ENCODE measurements at places on chromosomes 16 and 17. TPM values are rescaled to one million over a fixed set of nuclear protein-coding genes. Genes with fewer than 3 reads are reported as not detected.

- no peak for DNase-seq
Measured at GRCh38 chr16:180101-180675, at the start of gene HBQ1. TSS of gene HBQ1 (plus strand) at chr16:180459. CDS start at chr16:180487, 28 bp downstream.

The IGF2BP1 gene
- total RNA-seq: not detected

DNA sequence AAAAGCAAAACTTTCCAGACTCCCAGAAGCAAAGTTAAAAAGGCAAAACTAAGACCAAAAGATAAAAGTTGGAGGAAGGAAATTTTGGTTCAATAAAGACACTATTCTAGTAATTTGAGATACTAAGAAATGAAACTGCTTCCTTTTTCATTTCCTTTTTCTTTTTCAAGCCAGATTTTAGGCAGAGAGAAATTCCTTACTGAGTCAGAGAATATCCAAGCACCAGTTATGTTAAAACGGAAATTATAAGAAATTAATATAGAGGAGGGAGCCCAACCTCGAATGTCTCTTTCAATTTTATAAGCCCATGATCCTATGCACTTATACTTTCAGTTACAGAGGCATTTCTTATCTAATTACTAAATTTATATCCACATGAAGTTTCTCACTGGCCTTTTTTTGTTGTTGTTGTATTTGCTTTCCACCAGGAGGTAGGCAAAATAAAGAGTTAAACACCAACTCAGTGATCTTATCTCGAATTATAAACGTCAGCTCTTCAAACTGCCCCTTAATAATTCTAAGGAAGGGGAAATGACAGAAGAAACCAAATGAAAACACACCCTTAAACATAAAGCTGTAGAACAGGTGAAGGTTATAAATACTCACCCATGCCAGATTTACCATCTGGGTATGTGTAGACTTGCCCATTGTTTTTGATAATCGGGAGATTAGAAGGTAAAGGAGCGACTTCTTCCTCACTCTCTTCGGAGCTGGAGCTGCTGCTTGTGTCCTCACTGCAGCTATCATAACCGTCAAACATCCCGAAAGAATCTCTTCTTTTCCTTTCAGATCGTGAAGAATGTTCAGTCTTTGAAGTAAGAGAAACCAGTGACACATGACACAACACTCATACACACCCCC lies 35.2 kb downstream of the MBTD1 start:
- DNase-seq: no peak

The SOX9 gene
- 16.3 TPM for total RNA-seq

The PERCC1 gene
- total RNA-seq: not detected

- DNase-seq: no peak
Measured at GRCh38 chr17:36136439-36136838, 32.8 kb downstream of the CCL4 start.

DNA sequence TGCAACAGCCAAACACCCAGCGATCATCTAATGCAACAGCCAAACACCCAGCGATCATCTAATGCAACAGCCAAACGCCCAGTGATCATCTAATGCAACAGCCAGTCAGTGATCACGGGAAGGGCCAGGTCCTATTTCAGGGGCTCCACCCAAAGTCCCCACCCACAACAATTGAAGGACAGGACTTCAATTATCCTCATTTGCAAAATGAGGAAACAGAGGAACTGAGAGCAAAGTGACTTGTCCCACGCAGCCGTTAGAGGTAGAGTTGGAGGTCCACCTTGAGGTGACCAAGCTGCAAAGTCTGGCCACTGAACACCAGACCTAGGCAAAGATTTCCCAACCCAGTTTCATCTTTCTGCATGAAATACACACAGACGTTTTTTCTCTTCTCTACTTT lies 3.7 kb downstream of the ZG16B start:
- no peak for DNase-seq

The TOB1 gene
- total RNA-seq: 63.2 TPM

DNA sequence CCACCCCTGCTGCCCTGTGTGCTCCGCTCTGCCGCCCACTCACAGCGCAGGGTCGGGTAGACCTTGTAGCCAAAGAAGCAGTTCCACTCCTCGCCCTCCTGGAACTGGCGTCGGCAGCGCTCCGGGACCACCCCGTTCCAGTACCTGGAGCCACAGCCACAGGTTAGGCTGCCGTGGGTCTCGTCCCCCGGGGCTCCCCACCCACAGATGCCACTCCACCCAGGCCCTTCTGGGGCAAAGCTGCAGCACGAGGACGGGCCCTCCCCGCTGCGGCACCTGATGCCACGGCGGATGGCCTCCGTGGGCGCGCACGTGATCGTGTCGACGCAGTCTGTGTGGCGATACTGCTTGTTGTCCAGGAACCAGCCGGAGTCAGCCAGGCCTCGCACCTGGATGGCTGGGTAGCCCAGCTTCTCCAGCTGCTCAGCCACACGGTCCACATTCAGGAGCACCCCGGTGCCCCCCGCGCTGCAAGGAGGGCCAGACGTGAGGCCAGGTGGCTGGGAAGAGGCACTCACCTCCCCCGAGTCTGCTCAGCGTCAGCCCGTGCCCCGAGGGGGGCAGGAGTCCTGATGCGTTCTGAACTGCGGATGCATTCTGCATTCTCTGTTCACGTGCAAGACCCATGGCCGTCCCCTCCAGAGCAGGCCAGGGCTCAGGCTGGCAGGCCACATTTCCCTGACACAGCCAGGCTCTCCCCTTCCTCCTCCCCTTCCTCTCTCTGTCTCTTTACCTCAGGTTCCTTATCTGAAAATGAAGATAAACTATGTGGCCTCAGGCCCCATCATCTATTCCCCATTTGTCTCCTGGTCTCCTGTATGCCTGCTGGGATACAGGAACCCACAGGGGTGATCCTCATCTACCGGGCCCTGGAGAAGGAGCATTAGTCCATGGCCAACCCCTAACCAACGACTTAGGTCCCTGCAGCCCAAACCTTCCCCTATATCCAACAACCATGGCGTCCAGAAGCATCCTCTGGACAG lies 4.1 kb downstream of the NOTUM start:
- DNase-seq: no peak

The NPEPPS gene
- 87.4 TPM for total RNA-seq

The NAGS gene
- total RNA-seq: 1.4 TPM

GRCh38 chr17:20920815-20921199 lies 122.0 kb downstream of the USP22 start:
- no peak for DNase-seq

The SOX15 gene
- total RNA-seq: 3.0 TPM

DNA sequence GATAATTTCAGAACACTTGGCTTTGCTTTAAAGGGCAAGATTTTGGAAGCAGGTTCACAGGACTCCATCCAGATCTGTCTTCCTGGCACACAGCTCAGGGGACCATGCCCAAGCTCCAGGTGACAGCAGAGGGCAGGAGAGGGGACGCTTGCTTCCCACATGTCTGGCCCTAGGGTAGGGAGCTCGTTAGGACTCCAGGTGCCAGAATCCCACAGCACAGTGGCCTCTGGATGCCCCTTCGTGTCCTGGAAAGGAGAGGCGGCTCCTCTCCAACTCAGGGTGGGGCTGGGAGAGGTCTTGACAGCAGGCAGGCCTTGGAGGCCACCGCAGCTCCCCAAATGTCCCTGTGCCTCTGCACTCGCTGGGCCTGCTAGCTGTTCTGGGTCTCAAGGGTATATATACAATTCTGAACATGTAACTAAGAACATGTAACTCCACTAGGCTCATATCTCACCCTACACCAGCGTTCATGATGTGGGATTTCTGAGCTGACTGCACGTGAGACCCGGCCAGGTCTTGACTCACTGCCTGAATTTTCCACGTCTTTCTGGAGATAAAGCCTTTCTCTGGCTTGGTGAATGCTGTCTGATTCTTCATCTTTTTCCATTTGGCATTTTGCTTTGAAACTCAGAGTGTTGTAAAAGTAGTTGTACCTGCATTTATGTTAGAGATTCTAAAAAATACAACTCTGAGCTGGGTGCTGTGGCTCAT lies 52.8 kb downstream of the MARCHF10 start:
- DNase-seq: no peak

Measured in left cardiac atrium (tissue), 4 donors.